ENCODE measurements at places on chromosomes 6 and 20. TPM values are rescaled to one million over a fixed set of nuclear protein-coding genes. Genes with fewer than 3 reads are reported as not detected.

Gene FRS3
- 2.3 TPM for total RNA-seq

Gene ZNFX1
- 26.3 TPM for total RNA-seq

Gene CRIP3
- total RNA-seq: 0.27 TPM

Gene AGPAT4
- 5.4 TPM for total RNA-seq

Gene REM1
- total RNA-seq: 0.90 TPM

Gene PTCRA
- not detected for total RNA-seq
